NCI-H2029 (cell line): ENCODE measurements at places on chromosomes 13 and 19.

DNA sequence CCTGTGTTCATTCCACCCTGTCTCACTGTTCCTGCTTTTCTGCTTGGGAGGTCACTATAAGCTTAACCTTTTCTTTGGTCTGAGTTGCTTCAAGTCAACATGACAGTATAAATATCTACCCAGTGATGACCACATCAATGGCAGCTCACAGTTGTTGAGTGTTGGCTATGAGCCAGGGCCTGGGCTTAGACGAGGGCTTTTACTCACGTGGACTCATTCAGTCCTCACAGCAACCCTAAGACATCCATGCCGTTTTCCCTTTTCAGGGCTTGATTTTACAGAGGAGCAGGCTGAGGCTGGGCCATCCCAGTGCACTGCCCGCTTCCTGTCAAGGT is 10.2 kb upstream of the CCDC97 start:
- DNase-seq: peak; percentile 88

GRCh38 chr13:100645382-100645781 is 29.2 kb downstream of the TMTC4 start:
- DNase-seq: peak; percentile 60

- no peak for DNase-seq
These were observed 3.7 kb upstream of the GP6 start for GRCh38 chr19:55041627-55042343.

DNA sequence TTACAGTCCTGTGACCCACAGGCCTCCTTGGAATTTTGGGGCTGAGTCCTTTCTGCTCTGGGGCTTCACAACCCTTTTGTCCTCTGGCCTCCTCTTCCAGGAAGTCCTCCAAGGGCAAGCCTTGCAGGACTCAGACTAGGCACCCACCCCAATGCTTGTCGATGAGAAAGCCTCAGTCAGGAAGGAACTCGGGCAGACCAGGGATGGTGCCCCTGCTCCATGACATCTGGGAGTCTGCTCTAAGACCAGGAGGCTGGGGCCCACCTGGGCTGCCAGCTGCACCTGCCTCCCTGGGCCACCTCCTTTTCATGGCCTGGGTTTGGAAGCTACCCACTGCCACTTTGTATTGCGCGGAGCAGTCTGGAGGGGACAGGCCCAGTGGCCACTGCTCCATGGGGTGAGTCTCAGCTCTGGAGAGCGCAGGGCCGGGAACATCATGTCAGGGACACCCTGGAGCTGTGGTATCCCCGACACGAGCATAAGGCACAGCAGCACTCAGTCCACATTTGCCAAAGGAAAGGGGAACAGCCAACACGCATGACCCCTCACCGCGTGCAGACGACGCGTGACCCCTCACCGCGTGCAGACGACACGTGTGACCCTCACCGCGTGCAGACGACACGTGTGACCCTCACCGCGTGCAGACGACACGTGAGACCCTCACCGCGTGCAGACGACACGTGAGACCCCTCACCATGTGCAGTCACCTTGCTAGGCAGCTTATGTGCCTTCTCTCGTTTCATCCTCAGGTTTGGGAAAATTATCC is 10.8 kb downstream of the C2CD4C start:
- no peak for DNase-seq

DNA sequence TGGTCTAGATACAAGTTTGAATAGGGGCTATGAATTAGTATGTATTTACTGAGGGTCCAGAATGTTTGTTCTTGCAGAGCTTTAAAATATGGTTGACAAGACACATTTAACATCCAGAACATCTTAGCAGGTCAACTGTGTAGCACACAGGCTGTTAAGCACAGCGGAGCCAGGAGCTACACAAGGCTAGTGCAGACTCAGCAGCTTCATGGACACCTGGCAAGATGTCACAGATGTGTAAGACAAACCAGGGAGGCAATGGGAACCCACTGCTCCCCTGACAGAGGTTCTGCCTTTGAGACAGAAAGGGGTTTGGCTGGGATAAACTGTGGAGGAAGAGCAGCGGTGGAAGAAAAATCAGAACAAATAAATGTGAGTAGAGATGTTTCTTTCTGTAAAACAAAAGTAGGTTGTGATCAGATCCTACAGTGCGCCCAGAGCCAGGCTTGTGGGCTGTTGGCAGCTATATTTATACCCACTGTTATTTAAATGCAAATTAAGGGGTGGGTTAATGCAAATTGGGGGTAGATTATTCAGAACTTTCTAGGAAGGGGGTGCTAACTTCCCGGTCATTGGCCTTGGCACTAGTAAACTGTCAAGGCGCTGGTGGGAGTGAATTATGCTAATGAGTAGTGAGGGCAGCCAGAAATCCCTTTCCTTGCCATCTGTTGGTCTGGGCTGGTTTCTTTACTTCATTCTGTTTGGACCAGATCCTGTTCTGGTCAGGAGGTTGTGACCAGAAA is 33.0 kb downstream of the MIPEP start:
- no peak for DNase-seq

- DNase-seq: no peak
These were observed 1.1 kb downstream of the NAA16 start for GRCh38 chr13:41312176-41312500.

DNA sequence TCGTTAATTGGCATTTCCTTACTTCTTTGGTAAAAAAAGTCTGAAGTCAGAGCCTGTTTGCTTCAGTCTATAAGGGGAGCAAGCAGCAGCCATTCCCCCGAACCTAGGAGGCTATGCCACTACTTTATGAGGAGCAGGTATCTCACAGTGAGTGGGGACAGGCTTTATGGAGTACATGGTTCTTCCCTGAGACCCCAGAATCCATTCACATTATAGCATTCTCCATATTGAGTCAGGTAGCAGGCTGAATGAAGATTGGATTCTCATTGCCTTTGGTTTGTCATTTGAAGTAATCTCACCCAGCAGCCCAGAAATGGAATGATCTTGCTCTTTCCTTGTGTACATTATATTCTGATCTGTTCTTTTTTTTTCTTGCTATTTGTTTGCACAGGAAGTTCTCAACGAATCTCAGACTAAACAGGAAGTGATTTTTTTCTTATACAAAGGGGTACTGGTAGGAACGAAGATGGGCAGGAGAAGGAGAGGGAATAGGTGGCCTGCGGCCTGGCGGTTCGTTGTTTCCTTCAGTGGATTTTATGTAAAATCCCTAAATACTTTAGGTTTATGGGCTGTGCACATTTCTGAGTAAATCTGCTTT is 74.4 kb downstream of the ARHGAP35 start:
- DNase-seq: no peak

DNA sequence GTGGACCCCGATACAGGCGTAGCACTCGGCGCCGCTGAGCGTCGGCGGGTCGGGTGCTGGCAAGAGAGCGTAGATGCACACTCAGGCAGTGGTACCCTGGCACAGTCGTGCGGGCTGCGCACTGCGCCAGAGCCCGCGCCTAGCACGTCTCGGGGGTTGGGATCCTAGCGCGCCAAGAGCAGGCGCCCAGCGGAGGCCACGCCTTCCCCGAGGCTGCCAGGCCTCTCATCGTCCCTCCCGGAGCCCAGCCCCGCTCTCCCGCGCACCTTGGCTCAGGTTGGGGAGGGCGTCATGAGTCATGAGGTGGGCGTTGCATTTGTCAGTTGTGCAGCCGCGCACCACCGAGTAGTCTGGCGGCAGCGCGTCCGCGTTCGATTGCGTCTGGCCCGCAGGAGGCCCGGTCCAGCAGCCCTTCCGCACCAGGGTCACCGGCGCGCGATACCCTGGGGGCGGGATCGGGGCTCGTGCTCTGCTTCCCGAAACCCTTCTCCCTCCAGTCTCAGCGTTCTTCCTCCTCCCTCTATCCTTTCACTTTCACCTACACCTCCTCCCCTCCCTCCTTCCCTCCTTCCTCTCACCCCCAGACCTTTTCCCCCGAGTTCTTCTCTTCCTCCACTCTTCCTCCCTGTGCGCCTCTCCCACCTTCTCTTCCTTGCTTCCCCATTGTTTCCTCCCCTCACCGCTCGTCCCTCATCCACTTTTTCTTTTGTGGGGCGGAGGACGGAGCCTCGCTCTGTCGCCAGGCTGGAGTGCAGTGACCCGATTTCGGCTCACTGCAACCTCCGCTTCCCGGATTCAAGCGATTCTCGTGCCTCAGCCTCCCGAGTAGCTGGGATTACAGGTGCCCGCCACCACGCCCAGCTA is 3.5 kb downstream of the LYPD5 start:
- peak; percentile 85 for DNase-seq

DNA sequence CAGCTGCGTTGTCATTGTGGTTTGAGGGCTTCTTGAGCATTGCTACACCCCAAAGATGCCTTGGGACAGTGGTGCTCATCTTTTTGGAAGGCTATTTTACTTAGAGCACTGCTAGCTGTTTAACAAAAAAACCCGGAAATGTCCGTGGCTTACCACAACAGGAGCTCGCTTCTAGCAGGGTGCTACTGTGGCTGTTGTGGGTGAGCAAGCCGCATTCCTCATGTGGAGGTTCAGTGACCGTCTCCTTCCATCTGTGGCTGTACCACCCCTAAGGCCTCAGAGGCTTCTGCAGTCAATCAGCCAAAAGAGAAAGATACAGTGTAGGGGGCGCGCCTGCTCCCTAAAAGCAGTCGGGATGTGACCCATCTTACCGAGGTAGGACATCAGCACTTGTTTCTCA is 1004.2 kb downstream of the UQCRFS1 start:
- no peak for DNase-seq

DNA sequence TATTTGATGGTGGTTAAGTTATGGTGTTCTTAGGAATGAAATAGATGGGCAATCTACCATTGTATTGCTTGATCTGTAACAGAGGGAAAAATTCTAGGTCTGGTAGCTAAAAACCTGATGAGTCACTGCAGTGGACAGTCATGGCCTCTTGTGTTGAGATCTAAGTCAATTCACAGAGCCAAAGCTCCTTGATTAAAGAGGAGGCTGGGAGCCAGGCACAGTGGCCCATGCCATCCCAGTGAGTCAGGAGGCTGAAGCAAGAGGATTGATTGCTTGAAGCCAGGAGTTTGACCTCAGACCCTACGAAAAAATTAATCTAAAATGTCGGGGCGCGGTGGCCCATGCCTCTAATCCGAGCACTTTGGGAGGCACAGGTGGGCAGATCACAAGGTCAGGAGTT is 67.1 kb upstream of the KPNA3 start:
- no peak for DNase-seq

GRCh38 chr13:60426075-60426474 is 29.1 kb downstream of the TDRD3 start:
- no peak for DNase-seq

DNA sequence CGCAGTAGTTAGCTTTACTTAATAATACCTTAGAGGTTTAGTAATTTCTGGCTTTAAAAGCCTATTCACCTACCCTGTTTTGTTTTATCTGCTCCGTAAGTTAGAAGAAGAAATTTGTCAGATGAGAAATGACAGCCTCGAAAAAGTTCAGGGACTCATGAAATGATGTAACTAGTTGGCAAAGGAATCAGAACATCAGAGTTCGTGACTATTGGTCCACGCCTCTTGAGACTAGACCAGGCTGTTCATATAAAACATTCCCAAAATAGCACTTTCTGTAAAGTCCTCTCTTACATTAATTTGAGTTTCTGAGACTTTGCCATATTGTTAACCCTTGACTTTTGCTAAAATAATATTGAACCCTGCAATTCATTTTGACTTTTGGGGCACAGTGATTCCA is 92.0 kb downstream of the HS6ST3 start:
- DNase-seq: no peak
